Activated naive CD4-positive, alpha-beta T cell (primary cell): ENCODE measurements at places on chromosomes 4 and X.
A peak's percentile ranks its signal among the peaks of the same experiment; 100 is the strongest.

DNA sequence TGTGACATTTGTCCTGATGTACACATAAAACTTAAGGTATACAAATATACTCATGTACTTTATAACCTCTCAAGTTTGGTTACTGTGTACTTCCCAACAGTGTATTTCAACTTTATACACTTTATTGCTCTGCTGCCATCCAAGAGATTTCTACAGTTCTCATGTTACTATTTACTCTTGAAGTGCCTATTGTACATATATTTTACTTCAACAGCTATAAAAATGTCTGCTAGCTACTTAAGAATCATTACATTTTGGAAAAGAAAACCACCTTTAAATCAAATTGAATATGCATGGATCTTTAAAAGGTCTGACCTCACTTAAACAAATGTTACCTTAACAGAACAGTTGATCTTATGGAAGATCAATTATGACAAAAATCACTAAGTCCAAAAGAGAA lies 1056.4 kb downstream of the ADGRL3 start:
- no peak for DNase-seq

GRCh38 chr4:153013202-153013977 lies 77.3 kb downstream of the FHDC1 start:
- DNase-seq = no peak

DNA sequence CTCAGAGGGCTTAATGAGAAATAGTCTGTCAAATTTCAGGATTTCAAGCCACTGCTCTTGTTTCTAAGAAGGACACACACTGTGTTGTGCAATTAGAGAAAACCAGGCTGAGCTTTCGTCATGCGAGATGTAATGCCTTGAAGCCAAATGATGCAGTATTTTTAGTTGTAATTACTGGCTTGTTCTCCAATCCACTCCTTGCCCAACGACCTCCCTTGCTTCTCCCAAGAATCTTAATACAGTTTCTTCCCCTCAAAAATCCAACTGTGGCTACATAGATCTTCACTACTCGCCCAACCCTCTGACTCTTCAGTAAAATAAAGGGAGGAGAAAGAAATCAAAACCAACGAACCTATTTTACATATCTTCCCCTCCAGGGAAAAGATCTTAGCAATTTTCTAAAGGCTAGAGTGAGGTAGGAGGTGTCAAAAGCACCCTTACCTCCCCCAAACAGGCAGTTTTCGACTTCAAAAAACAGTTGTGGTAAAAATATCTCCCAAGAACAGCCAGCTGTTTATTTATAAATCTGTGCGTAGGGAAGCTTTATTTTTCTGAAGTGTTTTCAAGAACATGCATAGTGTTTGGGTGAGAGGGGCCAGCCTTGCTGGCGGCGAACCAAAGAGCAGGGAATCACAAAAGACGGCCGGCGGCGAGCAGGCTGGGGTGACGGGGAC lies 68.7 kb downstream of the MGST2 start:
- DNase-seq = no peak

GRCh38 chrX:106168107-106168506 lies at the start of gene PWWP3B:
Gene PWWP3B, plus strand, starts transcription at chrX:106168305. Its CDS starts 37,128 bp downstream, at chrX:106205433.
- DNase-seq = no peak

GRCh38 chr4:15348236-15348635 lies 79.6 kb upstream of the C1QTNF7 start:
- no peak for DNase-seq

GRCh38 chr4:174650711-174651355 lies 128.5 kb upstream of the HPGD start:
- no peak for DNase-seq

GRCh38 chr4:58275856-58276255 lies 1165.7 kb upstream of the IGFBP7 start:
- DNase-seq = no peak

DNA sequence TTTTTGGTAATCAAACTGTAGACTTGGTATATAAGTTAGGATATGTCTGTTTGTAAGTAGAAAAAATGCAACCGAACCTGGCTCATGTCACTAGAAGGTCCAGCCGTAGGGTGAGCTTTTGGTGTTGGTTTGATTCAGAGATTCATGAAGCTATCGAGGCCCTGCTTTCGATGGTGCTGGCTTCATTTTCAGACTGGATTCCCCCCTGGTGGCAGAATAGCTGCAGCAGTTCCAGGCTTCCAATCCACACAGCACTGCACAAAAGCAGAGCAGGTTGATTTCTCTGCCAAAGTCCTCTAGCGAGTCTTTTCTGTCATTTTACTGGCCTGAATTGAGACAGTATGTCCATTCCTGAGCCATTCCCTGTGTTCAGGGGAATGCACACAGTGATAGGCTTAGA lies 33.1 kb downstream of the PDK3 start:
- DNase-seq = no peak

- DNase-seq = no peak
These were observed 249.1 kb downstream of the RPA4 start for GRCh38 chrX:97132664-97133415.

GRCh38 chr4:148926276-148927260 lies 484.4 kb upstream of the NR3C2 start:
- DNase-seq = no peak

- no peak for DNase-seq
These were observed 1.5 kb upstream of the ANXA5 start for GRCh38 chr4:121698236-121698671.

GRCh38 chr4:126136922-126137781 lies 822.4 kb downstream of the FAT4 start:
- DNase-seq = no peak

GRCh38 chr4:66741081-66741480 lies 804.2 kb downstream of the CENPC start:
- DNase-seq = no peak

- DNase-seq = no peak
These were observed 1.6 kb upstream of the LRAT start for GRCh38 chr4:154741922-154742850.

DNA sequence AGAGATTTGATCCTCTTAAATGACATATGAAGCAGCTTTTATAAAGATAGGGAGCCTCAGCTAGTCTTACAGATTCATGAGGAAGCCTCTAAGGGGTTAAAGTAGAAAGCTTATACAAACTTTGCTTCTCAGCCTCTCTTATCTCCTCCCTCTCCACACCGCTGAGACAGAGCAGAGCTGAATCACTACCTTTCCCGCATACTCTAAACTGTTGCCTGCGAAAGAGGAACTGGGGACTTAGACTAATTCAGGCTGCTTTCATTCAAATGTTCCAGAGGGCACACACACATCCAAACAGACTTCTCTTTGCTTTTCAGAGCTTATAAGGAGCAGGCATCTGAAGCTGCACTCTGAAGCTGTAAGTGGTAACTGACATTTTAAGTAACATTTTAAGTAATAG lies at the start of gene SERTM2:
SERTM2 (plus strand) TSS at position 169 of the 400 bp plus-strand sequence. CDS start 7,213 bp downstream, outside the sequence.
- no peak for DNase-seq

- no peak for DNase-seq
These were observed 9.3 kb downstream of the BST1 start for GRCh38 chr4:15712214-15712613.

DNA sequence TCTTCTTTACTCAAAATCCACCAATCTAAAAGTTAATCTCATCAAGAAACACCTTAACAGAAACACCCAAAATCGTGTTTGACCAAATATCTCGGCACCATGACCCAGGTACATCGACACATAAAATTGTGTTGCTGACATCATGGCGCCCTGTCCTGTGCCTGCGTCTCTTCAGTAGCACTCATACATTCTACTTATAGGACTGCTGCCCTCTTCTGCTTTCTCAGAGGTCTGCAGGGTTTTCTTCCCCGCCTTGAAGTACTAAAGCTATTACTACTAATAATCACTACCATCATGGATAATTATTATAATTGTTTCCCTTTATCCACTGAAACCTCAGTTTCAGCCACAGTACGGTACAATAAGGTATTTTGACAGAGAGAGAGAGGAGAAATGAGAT lies 1403.1 kb upstream of the TENM3 start:
- no peak for DNase-seq

- no peak for DNase-seq
These were observed 562 bp upstream of the OSTC start for GRCh38 chr4:108649863-108650211.

GRCh38 chr4:141713185-141713584 lies 76.8 kb downstream of the IL15 start:
- no peak for DNase-seq

DNA sequence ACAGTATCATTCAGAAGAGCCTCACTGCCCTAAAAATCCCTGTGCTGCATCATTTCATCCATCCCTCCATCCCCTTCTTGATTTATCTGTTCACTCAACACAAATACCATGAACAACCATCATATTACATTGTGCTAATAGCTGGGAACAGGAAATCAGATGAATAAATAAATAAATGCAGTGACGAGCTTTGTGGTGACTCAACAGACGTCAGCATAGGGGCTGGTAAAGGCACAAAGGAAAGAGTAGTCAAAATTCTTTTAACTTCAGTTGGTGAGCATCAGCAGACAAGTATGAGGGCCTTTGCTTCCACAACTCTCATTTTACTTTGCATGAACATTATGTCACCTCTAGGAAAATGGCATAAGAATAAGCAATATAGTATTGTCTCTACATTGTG lies 65.5 kb downstream of the EDNRA start:
- DNase-seq = no peak

- no peak for DNase-seq
These were observed 306.5 kb downstream of the CAMK2D start for GRCh38 chr4:113455061-113455460.

DNA sequence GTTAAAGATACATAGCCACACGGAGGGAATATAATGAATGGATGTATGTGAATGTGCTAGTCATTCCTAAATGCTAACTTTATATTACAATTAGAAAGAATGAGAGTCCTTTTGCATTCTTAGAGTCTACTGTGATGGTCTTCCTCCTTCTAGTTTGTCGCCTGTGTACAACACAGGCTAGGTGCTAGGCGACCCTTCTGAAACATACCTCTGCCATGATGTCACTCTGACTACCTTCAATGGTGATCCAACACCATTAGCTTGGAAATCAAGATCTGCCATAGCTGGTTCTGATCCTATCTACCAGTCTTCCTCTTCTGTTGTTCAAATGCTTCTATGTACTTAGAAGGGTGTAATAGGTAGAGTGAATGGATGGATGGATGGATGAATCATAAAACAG lies 151.2 kb downstream of the MGST2 start:
- DNase-seq = no peak

DNA sequence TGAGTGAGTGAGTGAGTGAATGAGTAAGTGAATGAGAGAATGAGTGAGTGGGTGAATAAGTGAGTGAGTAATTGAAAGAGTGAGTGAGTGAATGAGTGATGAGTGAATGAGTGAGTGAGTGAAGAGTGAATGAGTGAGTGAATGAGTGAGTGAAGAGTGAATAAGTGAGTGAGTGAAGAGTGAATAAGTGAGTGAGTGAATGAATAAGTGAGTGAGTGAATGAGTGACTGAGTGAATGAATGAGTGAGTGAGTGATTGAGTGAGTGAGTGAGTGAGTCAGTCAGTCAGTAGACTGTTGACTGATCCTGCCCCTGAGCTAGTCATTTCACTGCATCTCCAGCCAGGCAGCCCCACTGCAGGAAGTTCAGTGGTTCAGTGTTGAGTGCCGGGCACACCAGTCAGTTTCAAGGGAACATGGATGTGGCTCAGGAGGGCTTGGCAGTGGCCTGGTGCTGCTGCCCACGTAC lies 228.4 kb upstream of the PSAPL1 start:
- no peak for DNase-seq

- no peak for DNase-seq
These were observed 2.7 kb downstream of the RASL11B start for GRCh38 chr4:52864793-52865192.

DNA sequence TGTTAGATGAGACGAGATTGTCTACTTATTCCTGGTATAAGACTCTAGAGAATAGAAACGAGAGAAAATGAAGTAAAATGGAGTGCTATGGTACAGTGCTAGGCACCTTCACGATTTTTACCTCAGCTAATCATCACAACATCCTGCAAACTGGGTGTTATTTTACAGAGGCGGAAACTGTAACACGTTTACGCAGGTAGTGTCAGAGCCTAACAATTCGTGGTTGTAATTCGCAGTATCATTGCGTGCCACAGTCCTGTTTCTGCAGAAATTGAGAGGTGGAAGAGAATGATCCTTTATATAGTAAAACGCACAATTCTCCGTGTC lies 383 bp upstream of the TBC1D19 start:
- no peak for DNase-seq

- peak; percentile 7 for DNase-seq
These were observed at the start of gene DIAPH2 for GRCh38 chrX:96684339-96685209. Gene DIAPH2, plus strand, starts transcription at chrX:96684842.

GRCh38 chr4:41429280-41429669 lies 108.7 kb upstream of the LIMCH1 start:
- no peak for DNase-seq

GRCh38 chr4:119656342-119656741 lies 27.7 kb upstream of the PDE5A start:
- DNase-seq = no peak

- DNase-seq = no peak
These were observed 185.9 kb downstream of the CFAP299 start for GRCh38 chr4:80521438-80521837.

DNA sequence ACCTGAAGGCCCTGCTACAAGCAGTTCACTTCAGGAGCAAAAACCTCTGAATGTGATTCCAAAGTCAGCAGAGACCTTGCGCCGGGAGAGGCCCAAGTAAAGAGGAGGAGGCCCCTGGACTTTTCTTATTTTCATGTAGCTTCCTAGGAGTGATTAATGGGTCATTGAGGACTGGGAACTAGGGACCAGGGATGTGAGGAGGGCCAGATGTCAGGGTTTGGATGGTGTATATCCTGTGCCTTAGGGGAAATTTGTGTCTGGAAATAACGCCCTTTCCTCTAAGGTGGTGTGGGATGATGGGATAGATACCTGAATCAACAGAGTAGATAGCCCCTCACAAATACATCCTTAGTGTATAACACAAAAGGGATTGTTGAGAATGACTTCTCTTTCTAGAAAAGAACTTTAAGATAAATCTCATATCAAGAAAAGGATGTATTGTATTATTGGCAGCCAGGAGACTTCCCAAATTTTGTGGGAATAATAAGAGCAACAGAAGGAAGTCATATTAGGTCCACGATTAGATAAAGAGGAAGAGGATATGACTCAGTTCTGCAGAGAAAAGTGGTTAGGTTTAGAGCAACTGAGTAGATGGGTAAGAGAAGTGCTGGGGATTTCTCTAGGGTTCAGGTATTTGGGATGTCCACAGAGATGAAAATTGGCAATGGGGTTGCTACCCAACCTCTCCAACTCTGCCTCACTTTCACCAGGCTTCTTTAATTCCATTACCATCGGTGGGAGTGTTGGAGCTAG lies 1.1 kb downstream of the ITGB1BP2 start:
- no peak for DNase-seq

DNA sequence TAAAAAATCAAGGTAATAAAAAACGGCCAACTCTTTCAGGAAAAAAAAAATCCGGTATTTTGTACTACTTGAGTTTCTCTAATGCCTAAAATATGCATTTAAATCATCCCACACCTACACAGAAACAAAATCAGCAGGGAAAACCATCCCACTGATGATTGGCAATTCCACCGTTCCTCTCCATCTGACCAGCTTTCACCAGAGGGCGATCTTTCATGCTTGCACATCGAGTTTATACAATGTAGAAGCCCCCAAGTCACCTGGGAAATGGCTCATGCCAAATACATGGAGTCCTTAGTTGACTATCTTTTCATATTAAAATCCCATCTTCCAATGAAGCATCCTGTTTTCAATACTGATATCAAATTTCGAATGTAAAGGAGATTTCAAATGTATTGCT lies 69.2 kb downstream of the PTCHD1 start:
- DNase-seq = no peak
